ENCODE measurements at places on chromosomes 7 and 10.

DNA sequence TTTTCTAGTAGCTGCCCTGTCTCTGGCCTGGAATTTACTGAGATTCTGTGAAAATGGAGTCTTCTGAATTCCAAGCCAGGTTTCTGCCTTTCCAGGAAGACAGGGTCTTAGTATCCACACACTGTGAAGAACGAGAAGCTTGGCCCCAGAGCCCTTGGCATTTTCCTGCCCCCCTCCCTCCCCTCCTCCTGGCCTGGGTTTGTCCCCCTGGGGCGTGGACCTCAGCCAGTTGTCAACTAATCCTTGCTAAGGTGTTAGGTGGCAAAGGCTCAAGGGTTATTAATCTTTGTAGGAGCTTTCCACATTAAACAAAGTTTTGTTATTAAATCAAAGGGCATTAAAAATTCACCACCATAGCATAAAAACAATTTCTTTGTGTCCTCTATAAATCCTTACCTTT lies 329.5 kb downstream of the RNLS start:
- no peak for DNase-seq

GRCh38 chr10:101895781-101896180 lies 52.2 kb upstream of the KCNIP2 start:
- DNase-seq = no peak

DNA sequence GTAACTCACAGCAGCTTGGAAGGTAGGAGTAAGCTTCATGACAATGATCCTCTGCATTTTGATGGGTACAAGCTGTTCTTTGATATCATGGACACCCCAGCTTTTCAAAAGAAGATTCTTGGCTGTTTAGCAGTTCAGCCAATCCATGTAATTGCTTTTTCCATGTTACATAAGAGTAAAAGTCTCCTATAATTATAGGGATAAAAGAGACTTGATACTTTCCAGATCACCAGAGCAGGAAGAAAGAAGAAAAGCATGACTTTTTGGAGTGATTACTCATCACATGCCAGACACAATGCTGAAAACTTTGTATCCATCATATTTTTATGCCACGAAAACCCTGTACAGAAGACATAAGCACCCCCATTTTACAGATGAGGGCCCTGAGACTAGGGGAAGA lies 1049.7 kb downstream of the NRG3 start:
- DNase-seq = no peak

GRCh38 chr10:62618576-62619412 lies 185.7 kb upstream of the ADO start:
- no peak for DNase-seq

GRCh38 chr7:102296514-102296913 lies 9.8 kb downstream of the SH2B2 start:
- no peak for DNase-seq

DNA sequence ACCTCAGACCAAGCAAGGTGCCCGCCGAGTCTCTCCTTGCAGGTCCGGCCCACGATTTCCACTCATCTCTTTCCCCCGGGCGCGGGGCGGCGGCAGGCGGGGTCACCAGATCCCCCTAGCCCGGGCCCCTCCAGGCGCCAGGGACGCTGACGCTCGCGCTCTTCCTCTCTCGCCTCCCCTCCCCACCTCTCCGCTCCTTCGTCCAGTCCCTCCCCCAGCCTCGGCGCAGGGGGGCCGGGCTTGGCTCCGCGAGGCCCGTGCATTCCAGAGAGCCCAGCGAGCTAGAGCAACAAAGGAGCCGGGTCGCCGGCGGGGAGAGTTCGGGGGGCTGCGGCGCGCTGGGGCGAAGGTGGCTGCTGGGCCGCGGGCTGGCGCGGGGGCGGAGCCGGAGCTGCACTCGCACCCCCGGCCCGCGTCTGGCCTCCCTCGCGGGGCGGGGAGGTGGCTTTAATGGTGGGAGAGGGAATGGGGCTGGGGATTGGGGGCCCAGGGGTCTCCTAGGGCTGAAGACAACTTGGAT lies at the start of gene SMO:
SMO (plus strand) TSS at position 262 of the 520 bp plus-strand sequence. CDS start 519 bp downstream, outside the sequence.
- DNase-seq = peak; percentile 17

DNA sequence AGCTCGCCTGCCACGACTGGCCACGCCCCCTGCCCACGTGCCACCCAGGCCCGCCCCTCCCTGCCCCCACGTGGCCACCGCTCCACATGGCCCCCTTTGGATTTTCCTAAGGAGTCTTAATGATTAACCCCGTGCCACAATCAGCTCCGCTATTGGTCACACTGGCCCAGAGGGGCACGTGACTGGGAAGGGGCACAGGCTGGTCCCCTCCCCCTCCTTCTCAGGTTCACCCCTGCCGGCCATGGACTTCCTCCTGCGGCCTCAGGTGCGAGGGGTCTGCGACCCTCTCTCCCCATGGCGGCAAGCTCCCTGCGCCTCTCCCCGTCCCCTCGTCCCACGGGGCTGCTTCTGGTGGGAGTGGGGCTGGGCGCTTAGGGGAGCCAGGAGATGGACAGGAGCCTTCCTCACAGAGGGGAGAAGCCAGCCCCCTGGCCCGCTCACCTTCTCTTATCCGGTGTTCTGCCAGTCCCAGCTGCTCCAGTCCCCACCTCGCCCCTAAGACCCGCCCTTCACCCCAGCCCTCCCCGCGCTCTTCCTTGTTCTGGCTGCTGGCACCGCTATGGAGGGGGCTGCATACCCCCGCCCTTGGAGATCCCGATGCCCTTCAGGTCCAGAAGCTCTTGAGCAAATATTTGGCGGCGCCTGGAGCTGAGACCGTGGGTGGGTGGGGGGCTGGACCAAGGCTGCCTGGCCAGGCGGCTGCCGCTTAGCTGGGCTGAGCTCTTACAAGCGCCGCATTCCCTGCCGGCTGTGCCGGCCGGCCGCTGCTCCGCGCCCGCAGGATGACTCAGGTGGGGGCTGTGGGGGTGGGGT lies 3.2 kb downstream of the SLC4A2 start:
- DNase-seq = no peak

DNA sequence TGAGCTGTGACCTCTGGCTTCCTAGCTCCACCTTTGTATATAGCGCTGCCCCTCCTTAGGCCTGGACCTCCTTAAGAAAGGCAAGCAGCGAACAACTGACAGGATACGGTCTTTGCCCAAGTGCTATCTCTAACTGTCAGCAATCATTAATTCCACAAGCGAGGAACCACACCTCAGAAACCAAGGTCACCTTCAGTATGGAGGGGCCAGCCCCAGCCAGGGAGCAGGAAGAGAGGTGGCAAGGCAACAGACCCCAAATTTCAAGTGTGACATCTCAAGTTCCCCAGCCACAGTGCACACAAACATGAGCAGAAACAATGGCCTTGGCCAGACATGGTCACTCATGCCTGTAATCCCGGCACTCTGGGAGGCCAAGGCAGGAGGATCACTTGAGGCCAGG lies 4.8 kb upstream of the AOC1 start:
- no peak for DNase-seq
